ENCODE measurements at places on chromosomes 11 and 22.

- no peak for DNase-seq
Observed at GRCh38 chr11:35529971-35530495, 4.6 kb upstream of the PAMR1 start.

DNA sequence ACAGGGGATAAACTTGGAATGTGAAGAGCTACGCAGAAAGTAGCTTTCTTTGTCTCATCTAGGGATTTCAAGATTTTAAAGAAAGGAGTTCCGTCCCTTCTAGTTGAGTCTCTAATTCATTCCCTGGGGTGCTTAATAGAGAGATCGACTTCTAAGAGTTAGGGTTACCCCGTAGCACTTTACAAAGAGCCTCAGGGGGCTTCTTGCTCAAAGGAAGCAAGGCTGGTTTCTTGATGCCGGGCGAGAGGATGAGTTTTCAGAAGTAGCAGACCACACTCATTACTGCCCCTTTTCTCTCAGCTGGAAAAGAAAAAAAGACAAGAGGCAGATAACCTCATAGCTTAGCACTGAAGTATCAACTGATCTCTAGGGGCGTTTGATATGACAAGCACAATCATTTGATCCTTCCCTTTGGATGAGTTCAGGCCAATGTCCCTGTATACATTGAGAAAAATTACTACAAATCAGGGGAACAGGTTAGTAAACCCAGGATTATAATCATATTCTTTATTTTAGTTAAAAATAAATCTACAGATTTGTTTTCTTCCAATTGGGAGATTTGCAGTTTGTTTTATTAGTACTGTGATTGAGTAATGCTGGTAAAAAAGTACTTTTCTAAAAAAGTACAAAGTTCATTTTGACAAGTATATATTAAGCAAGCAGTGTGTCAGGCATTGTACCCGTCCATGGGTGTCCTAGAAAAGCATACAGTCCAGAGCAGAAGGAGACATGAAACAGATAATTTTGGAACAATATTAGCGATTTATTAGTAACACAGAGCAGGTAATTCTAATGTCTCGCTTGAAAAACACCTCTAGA lies 18.7 kb downstream of the ELMOD1 start:
- no peak for DNase-seq

GRCh38 chr11:86955361-86956120 lies at the start of gene FZD4:
Gene FZD4 (minus strand): TSS chr11:86955395. CDS start chr11:86955085, 310 bp downstream.
- DNase-seq, result peak; percentile 95

DNA sequence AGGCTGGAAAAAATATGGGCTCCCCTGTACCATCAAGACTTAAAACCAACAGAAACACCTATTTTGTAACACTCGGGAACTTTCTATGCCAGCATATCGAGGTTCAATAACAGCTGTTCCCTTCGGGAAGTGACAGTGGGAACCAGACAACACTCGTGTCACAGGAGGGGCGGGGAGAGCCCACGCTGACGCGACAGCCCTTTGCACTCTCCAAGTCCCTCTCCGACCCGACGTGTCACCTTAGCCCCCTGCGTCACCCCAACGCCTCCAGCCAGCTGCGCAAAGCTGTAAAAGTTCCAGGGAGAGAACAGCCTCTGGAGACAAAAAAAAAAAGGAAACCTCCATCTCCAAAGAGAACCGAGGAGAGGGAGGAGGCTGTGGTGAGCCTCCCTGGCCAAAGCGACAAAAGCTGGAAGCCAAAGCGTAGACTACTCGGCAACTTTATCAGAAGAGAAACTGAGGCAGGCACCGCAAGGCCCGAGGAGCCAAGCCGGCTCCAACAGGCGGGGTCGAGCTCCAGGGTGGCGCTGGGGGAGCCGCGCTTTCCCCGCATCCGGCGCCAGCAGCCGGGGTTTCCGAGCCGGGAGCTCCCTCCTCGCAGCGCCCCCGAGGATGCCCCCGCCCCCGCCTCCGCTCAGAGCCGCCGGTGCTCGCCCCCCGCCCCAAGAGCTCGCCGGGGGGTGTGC lies 751 bp downstream of the ARFGAP3 start:
- peak; percentile 63 for DNase-seq

GRCh38 chr11:95434489-95435057 lies 203.6 kb upstream of the SESN3 start:
- DNase-seq, result no peak

DNA sequence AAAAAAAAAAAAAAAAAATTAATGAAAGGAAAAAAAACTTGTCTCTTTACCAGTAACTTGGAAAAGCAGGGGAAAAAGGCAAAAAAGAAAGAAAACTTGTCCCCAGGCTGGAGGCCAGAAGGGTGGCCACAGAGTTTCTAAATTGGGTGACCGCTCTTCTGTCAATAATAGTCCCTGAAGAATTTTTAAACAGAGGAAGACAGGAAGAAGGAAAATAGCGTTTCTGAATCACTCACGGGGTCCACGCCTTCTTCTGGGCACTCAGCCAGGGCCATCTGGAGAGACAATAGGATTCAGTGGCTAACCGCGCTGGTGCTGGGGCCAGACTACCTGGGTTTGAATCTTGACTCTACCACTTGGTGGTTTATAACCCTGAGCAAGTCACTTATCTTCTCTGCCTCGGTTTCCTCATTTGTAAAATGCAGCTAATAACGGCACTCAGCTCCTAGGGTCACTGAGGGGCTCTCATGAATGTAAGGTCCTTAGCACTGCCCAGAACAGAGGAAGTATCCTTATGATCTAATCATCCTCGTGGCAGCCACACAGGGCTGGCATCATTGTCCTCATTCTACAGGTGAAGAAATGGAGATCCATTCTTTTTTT lies 7.0 kb downstream of the C11orf86 start:
- DNase-seq, result peak; percentile 87

- DNase-seq, result no peak
Observed at GRCh38 chr11:27420217-27420616, 52.4 kb downstream of the LGR4 start.

Data from right hindlimb (tissue), 1 donor.